NK-92 treated with Interleukin-12 subunit alpha and Interleukin-12 subunit beta, amount 100 ng/mL, for 24 hours (cell line): ENCODE measurements at places on chromosomes 2 and 18.

DNA sequence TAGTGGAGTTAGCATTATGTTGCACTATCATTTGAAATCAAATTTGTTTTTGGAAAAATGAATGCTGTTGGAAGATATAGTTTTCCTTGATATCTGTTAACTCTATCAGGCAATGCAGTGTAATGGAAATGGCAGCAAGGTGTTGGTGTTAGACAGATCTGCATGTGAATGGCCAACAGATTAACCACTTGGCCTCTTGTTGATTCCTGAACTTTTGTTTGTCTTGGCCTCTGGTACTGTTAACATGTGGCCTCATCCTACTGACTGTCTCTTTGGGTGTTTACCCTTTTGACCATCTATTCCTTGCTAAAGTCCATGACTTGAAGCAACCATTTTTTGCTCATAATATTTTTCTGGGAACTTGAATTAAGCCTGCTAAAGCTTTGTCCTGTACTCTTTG, 110.2 kb upstream of the CDH2 start:
- no peak for DNase-seq

GRCh38 chr2:29375843-29376242, 260.6 kb downstream of the CLIP4 start:
- DNase-seq, result no peak

DNA sequence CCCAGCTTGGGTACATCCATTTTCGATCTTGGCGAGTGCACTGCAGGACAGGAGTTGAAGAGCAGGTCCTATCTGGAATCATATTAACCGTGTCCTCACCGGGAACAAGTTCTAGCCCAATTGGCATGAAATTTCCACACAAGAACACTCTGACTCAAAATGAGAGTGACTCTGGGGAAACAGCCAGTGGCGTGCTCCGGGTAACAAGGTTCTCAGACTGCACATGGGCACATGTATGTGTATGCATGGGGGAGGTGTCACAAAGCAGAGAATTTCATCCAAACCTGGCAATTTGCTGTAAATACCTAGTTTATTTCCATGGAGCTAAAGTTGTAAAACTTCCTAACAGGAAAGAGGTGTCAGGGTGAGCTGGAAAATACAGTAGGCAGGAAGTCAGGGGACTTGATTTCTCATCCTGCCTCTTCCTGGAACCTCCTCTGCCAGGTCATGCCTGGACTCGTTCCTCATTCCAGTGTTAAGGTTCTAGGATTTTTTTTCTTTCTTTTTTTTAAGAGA, 1.7 kb downstream of the TUBB6 start:
- no peak for DNase-seq

DNA sequence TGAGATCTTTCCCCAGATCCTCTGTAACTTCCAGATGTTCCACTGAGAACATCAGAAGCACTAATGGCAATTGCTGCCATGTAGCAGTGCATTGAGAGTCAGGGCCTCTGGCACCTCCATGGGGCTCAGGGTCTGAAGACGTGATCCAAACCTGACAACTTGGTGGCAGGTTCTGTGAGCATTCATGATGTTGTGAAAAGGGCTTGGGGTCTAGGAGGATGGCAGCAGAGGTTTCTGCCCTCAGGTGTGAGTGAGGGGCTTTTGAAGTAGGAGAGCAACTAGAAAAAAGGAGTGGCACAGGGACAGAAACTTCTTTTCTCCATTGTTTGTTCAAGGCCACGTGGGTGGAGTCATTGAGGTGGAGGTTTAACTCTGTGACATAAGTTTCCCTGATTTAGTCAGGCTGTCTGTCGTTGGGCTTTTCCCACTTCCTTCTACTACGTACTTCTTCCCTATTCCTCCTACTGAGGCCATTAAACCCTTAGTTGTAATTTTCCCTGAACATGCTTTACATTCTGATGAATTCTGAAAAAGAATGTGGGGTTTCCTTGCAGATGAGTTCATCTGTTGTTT, 13.1 kb downstream of the CFLAR start:
- no peak for DNase-seq

- no peak for DNase-seq
Observed at GRCh38 chr18:22778996-22779395, 154.1 kb upstream of the RBBP8 start.

DNA sequence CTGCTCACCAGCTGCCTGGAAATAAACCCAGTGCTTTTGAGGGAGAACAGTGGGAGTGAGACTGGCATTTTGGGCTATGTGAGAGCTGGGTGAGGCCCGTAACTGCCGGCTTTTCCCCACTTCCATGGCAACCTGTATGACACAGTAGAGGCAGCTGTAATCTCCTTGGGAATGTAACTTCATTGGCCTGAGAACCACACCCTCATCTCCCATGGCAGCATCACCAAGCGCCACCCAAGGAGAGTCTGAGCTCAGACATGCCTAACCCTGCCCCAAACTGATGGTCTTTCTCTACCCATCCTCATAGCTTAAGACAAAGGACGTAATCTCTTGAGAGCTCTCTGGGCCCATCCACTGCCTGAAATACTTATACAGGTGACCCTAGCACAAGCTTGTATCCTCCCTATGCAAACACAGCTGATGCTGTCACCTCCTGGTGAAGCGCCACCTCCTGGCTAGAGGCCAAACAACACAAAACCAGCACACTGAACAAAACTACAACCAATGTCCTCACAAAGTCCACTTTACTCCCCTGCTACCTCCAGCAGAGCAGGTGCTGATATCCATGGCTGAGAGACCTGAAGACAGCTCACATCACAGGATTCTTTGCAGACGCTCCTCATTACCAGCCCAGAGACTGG, 763.4 kb upstream of the NRXN1 start:
- DNase-seq, result no peak

DNA sequence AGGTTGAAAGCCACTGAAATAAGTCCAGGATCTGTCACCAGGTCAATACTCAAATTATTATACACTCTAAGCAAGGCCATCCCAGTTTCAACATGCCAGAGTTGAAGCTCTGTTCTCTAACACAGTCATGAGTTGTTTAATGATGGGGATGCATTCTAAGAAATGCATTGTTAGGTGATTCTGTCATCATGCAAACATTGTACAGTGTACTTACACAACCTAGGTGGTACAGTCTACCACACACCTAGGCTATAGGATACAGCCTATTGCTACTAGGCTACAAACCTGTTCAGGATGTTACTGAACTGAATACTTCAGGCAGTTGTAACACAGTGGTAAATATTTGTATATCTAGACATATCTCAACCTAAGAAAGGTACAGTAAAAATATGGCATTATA, 162.2 kb downstream of the BAZ2B start:
- no peak for DNase-seq

GRCh38 chr2:231662811-231663457, 45.4 kb upstream of the PTMA start:
- DNase-seq, result no peak

DNA sequence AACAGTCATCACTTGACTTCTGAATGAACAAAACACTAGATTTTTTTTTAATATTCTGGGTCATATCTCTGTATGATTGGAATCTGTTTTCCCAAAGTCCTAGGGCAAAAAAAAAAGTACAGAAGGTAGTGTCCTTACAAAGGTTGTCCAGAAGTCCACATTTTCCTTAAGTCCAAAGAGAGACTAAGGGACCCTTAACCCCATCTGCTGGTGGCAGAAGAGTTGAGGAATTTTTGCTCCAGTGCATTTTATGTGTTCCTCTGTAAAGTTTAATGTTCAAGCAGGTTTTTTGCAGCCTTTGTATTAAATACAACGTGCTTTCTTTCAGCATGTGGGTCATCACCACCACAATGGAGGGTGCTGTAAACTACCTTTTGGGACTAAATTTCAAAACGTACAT, 215.9 kb downstream of the SP3 start:
- no peak for DNase-seq

GRCh38 chr18:78238404-78239089, 741.1 kb upstream of the SALL3 start:
- DNase-seq, result no peak

- DNase-seq, result no peak
Observed at GRCh38 chr2:149271575-149271974, 58.8 kb upstream of the LYPD6 start.

GRCh38 chr2:96668771-96669170, 26.2 kb downstream of the FER1L5 start:
- DNase-seq, result no peak

DNA sequence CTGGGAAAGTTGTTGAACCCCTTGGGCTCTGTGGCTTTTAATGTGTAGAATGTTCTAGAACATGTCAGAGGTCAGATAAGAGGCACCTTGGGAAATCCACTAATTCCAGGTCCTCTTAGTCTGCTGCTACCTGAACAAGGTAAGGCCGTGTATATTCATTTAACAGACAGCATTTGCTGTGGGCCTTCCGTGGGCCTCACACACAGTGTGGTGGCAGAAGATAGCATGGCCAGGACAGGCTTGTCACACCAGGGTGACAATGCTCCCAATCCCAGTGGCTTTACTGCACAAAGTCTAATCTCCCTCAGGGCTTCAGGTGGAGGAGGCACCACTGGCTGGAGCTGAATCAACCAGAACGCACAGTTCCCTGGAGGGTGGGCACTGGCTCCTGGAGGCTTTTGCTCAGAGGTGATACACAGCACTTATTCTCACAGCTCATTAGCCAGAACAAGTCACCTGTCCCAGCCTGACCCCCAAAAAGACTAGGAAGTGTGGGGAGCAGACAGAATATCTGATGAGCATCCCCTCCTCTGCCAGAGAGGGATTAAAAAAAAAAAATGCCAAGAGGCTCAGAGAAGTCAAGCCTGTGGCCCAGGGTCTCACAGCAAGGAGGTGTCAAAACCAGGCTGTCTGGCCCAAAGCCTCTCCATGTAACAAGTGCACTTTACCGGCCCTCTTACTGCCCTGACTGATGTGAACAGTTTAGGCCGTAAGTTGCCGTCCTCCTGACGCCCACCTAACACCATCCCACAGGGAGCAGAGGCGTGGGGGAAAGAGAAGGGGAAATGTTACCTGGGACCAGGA, 216.9 kb upstream of the RAB6C start:
- no peak for DNase-seq
